ENCODE measurements at places on chromosomes 11 and 22.

- DNase-seq = no peak
These were observed 20.6 kb downstream of the DRD4 start for GRCh38 chr11:657691-658126.

GRCh38 chr22:21051145-21051830, 5.5 kb downstream of the LRRC74B start:
- no peak for DNase-seq

DNA sequence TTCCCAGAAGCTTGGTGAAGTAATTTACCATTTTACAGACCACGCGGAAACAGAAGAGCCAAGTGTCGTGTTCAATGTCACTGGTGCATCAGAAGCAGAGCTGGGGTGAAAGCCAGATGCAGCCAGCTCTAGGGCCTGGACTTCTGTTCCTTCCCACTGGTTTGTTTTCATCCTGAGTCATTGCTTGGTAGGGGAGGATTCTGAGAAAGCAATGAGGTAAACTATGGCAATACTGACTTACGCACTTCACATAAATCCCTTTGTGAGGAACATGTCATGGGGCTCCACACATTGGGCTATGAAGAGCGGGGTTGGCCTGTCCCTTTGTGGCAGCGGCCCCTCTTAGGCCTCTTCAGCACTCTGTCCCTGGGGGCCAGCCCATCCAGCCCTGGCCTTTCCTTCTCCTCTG, 52.4 kb upstream of the RBFOX2 start:
- peak; percentile 69 for DNase-seq

- DNase-seq = peak; percentile 27
These were observed 11.2 kb upstream of the MIAT start for GRCh38 chr22:26646158-26646557.

- peak; percentile 65 for DNase-seq
These were observed 8.2 kb upstream of the NAP1L4 start for GRCh38 chr11:3000032-3000961.

DNA sequence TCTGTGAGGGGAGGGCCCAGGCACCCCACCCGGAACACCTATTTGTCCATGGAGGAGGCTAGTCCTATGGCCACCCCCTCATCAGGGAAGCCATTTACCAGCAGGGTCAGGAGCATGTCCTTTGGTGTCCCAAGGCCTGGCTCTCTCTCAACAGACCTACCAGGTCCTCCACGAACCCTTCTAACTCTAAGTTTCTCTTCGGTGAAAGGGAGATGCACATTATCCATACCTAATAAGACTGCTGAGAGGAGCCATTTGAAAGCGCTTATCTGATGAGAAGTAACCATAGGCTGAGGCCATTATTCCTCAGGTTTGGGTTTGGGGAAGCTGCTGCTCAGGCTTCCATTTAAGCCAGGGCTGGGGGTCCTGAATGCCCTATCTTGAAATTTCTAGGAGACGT, 9.2 kb upstream of the TOP3B start:
- no peak for DNase-seq

DNA sequence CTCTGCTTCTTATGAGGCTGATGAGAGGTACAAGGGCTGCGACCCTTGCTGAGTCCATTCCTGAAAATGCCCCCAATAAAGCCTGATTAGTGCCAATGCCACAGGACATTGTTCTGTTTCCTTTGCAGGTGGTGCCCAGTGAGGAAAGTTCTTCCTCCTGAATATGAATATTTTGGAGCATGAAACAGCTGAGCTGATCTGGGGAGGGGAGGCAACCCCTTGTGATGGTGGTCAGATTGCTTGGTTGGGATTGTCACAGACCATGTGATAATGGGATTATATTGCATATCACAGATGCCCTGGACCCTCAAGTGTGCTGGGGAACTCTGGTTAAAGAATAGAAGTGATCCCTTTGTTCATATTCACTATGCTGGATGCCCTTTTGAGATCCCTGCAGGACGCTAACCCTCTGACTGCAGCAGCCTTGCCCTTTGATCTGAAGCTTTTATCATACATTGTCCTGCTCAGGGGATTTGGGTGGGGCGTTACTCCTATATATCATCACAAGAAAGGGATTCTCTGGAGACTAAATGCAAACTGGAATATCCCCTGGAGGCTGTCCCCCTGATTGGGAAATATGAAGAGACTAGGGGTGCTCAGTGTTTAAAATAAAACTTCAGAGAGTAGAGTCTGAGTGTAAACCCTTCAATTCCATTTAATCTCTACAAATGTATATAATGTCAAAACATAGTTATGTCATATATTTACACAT, 76.9 kb upstream of the TOP3B start:
- no peak for DNase-seq

GRCh38 chr11:6362873-6363678, 27.2 kb upstream of the SMPD1 start:
- peak; percentile 88 for DNase-seq

DNA sequence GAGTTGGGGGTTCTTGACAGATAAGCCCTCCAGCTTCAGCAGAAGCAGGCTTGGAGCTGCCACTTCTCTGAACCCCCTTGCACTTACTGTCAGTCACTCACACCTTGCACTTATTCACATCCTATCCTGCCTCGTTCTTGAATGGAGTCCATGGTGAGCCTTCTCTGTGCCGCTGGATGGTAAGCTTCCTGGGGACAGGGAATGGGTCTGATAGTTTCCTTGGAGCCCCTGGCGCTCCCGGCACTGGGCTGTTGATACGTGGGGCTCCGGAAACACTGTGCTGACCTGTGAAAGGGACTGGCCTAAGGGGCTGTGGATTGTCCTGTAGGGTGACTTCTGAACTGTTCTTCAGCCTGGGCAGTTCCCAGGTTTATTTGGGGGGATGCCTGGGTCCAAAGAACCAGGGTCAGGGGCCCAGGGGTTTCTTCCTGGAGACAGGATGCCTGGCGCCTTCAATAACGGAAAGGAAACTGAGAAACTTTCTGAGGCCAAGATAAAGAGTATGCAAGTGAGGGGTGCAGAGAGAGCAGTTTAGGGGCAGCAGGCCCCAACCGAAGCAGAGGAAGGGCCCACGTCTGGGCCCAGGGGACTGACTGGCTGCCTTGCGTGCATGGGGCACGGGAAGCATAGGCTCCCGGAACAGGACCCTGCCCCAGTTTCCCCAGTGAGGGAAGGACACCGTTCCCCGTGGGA, 709 bp upstream of the ST3GAL4 start:
- DNase-seq = no peak

GRCh38 chr11:105244160-105244825, 104.7 kb upstream of the CARD18 start:
- DNase-seq = peak; percentile 96

DNA sequence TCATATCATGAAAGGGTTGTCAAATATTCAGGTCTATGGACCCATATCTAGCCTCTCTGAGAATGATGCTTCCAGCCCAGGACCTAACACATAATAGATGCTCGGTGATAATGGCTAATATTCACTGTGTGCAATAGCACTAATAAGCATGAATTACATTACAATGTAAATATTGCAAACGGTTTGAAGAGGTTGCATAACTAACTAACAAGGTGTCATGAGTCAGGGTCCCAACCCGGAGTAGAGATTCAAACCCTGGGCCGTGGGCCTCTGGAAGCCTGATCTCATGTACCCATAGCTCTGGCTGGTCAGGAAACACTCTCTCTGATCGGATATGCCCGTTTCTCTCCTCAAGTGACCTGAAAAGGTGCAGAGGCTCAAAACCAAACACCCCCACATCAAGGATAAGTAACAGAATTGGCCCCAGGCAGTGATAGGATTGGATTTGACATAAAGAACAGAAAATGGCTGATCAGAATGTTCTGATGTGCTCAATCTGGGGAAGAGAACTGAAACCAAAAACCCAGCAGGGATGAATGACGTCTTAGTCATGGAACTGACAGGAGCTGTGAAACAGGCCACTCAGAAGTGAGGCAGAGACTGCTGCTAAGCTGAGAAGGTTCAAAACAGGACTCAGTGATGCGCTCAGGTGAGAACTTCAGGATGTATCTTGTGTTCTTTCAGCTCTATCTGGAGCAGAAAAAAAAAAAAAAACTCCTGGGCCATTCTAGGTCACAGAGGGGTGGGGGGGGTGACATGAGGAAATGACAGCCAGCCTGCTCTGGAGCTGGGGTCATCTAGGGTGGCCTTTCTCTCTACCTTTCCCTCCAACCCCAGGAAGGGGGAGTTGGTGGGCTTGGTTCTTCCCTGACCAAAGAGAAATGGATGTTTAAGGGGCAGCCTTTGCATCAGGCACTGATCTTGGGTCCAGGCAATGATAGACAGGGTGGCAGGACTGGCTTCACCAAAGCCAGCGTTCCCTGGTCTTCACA, 6.6 kb upstream of the KCTD17 start:
- DNase-seq = no peak

DNA sequence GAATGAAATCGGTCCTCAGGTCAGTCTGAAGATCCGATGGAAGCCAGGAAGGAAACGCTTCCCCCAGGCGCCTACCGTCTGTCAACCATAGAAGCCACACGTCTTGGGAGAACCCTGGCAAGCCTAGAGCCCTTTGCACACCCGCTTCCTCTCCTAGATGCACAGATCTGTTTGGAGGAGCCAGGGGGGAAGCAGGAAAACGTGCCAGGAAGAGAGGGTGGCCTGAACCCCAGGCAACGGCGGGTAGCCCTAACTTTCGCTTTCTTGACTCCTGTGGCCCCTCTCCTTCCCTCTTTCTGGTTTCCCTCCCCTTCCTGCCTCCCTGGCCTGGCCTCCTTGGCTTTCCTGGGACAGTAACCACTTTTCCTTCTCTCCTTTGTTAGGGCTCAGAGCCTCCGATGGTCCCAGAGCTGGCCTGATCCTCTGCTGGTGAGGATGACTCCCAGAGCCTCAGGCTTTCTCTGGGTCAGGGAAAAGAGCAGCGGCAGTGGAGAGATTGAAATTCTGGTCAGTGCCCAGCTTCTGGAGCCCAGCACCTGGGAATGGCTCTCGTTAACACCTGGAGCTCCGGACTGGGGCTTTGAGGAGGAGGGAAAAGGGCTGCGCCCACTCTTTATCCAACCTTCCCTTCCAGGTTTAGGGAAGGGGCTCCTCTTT, 2.1 kb downstream of the FXYD6 start:
- no peak for DNase-seq

DNA sequence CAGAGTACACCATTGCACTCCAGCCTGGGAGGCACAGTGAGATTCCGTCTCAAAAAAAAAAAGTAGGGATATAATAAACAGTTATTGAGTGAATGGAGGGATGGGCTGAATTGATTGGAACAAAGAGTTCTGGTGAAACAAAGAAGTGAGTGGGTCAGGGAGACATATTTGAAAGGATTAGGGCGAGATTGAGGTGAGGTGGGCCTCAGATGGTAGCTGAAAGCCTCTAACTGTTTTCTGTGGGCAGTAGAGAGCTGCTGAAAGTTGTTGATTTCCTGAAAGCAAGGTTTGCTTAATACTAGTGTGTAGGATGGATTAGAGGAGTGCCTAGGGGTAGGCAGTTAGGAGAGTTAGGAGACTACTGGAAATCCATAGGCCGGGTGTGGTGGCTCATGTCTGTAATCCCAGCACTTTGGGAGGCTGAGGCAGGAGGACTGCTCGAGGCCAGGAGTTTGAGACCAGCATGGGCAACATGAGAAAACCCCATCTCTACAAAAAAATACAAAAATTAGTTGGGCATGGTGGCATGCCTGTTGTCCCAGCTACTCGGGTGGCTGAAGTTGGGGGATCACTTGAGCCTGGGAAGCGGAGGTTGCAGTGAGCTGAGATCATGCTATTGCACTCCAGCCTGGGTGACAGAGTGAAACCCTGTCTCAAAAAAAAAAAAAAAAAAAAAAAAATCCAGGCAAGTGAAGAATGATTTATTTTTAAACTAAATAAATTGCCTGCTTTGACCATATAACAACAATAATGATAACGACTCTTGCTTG, 41.4 kb upstream of the PTPRJ start:
- DNase-seq = no peak

DNA sequence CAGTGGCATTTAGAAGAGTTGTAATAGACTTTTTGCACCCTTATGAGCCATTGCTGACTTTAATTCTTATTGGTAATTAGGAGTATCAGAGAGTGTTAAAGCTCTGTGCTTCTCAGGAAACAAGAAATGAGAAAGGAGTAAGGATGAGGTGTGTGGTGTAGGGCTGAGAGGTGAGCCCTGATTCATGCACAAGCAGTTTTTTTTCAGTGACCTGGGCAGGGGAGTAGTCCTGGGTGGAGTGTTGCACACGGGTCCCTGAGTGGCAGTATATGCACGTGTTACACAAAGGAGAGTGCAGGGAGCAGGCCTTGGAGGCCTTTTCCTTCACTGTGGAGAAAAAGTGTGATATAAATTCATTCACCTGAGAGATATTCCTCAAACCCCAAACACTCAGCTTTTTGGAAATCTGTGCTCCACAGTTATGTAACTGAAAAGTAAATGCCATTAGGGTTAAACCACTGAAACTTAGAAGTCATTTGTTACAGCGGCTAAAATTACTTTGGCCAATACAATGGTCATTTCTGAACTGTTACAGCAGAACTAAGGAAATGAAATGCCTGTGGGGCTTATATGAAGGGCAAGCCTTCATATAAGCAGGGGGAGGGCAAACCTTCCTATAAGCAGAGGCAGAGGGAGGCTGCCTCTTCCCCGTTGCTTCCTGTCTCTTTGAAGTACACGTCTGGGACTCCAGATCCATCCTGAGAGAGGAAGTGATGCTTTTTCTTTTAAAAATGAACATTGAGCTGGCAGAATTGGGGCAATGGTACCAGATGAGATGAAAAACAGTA, 62.6 kb upstream of the OLFML1 start:
- no peak for DNase-seq

GRCh38 chr22:40452730-40453487, 82.5 kb downstream of the SGSM3 start:
- DNase-seq = peak; percentile 59

- DNase-seq = no peak
These were observed 19.1 kb upstream of the PARVG start for GRCh38 chr22:44161673-44162072.

- no peak for DNase-seq
These were observed 9.5 kb downstream of the HARBI1 start for GRCh38 chr11:46607516-46607915.

GRCh38 chr11:16311831-16312230, 44.5 kb downstream of the SOX6 start:
- no peak for DNase-seq

DNA sequence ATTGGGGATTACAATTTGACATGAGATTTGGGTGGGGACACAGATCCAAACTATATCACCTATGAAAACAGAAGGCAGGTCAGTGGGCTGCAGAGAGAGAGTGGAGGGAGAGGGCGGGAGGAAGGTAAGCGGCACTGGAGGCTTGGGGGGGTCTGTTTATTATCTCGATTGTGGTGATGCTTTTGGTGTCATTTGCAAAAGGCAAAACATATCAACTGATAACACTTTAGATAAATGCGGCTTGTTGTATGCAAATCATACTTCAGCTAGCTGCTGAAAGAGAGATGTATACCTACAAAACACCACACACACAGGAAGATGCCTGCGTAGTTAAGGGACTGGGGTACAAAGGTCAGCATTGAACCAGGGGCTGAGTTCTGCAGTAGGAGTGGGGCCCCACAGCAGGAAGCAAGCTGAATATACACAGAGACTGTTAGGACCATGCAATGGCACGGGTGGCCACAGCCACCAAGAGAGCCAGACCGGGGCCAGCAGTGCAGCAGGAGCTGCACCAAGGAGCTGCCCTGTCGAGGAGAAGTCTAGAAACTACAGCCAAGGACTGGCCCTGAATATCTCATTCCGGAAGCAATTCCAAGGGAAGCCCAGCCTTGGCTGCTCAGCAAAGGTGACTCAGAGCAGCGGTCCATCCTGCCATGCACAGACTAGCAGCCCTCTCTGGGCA, 23.8 kb upstream of the TOLLIP start:
- no peak for DNase-seq

GRCh38 chr22:41996826-41997225, 1.8 kb upstream of the WBP2NL start:
- DNase-seq = no peak

- DNase-seq = peak; percentile 14
These were observed 92.0 kb downstream of the JRKL start for GRCh38 chr11:96481771-96482170.

- no peak for DNase-seq
These were observed 85.0 kb upstream of the CRYBB3 start for GRCh38 chr22:25114369-25115362.
